ENCODE measurements at places on chromosomes 2 and 18. TPM values are rescaled to one million over a fixed set of nuclear protein-coding genes. Genes with fewer than 3 reads are reported as not detected.

Gene SCYGR4
- not detected for total RNA-seq

Gene RSAD2
- 0.06 TPM for total RNA-seq

Gene MYOM1
- 0.06 TPM for total RNA-seq

Gene CTAGE1
- not detected for total RNA-seq

Gene LCT
- not detected for total RNA-seq

Gene GALR1
- not detected for total RNA-seq

Gene RFX8
- total RNA-seq, result 27.8 TPM

Gene RNU2-63P
- total RNA-seq, result not detected

Gene HTR2B
- total RNA-seq, result 0.52 TPM

DNA sequence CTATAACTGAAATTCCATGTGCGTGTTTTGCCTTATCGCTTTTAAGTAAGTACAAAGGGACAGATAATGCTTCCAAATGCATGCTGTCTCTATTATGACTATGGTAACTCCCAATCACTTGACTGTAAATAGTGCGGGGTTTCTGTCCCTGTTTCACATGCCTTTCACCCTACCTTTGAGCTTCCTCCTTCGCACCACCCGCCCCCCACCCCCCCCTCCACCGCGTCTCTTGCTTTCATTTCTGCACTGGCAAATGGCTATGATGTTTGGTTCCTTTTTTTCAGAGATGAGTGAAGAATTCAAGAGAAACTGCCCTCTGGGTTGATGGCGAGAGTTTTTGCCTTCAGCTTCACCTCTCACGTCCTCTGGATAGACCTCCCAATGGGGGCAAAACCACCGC is 25.0 kb upstream of the SPP2 start:
- no peak for DNase-seq

DNA sequence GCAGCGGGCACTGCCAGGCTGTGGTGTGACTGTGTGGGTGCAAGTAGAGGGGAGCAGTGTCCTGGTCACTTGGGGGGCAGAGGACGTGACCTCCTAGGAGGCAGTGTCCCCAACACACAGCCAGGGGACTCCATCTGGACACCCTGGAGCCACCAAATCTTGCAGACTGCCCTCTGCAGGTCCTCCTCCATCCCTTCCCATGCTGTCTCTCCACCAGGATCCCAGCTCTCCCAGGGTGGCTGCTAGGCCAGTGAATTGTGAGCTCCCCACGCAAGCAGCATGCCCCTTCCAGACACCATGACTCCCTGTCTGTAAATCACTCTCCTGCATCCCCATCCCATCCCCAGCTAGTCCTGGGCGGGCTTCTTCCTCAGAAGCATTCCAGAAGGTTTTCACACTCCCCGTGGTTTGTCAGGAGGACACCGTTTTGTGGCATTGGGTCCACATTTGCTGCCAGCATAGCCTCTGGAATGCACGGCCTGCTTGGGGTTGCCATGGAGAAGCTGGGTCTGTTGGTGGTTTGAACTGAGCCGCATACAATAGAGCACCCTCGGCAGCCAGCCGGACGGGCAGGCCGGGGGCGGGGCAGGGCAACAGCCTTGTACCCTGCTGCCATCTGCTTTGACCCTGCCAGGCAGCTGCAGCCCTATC is 210.7 kb downstream of the KLHL29 start:
- peak; percentile 95 for DNase-seq

GRCh38 chr18:37698508-37699040 is 133.0 kb upstream of the CELF4 start:
- DNase-seq, result no peak

DNA sequence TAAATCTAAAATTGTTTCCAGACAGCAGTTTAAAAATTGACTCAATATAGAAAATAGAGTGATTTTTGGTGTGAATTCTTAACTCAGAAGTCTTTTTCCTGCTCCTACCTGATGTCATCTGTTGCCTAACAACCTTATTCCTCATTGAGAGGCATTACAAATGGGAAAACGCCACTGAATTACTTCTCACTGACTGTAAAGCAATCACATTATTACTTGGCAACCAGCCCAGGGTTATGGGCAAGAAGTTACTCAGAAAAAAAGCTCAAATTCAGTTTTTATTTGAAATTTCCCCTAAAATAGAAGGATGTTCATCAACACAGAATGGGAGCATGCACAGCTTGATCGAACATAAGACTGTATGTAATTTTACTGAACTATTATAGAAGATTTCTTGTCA is 201.8 kb upstream of the GULP1 start:
- DNase-seq, result peak; percentile 21

DNA sequence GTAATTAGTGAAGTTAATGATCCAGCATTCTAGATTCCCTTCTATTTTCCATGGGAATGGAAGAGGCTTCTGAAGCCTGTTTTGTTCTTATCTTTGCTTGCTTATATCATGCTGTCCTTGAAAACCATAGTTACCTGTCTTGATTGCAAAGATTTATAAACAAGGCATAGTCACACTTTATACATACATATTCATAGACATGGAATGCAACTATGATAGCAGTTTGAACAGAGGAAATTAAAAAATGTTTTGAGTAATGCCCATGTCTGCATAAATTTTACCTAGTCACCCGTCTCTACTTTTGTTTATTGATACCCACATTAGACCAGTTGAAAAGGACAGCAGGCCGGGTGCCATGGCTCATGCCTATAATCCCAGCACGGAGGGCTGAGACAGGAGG is 289.0 kb downstream of the PTPRM start:
- DNase-seq, result no peak

GRCh38 chr2:156538083-156538504 is 101.9 kb downstream of the GPD2 start:
- DNase-seq, result no peak

DNA sequence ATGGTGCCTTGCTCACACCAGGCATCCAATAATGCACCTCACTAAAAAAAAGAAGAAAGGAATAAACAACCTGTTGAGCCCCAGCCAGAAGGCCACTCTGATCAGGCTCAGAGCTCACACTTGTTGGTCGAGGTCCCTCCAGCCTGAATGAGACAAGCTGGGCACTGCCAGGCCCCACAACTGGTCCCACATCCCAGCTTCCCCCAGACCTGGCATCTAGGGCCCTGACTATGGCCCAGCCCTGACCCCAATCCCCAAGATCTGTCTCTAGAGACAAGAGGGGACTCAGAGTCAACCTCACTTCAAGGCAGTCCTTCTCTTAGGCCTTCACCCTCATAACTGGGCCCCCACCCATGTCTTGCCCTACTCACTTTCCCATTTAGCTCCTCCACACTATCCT is 22.4 kb downstream of the TEX51 start:
- no peak for DNase-seq

- peak; percentile 34 for DNase-seq
Observed at GRCh38 chr18:6960656-6961055, 156.9 kb downstream of the LAMA1 start.

DNA sequence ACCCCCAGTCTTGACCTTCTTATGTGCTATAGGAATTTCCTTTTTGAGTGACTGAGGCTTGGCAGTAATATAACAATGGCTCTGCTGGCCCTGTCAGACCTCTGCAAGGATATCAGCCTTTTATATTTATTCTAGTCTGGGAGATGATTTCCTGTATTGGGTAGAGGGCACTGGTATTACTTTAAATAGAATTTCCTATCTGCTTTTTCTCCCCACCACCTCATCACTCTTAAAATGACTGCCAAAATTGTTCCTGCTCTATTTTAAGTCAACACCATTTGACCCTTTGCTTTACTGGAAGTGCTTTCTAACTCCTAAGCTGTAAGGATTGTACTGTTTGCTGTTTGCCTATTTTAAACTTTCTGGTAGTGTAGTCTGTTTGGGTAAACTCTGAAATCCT is 658.4 kb upstream of the FSHR start:
- no peak for DNase-seq

DNA sequence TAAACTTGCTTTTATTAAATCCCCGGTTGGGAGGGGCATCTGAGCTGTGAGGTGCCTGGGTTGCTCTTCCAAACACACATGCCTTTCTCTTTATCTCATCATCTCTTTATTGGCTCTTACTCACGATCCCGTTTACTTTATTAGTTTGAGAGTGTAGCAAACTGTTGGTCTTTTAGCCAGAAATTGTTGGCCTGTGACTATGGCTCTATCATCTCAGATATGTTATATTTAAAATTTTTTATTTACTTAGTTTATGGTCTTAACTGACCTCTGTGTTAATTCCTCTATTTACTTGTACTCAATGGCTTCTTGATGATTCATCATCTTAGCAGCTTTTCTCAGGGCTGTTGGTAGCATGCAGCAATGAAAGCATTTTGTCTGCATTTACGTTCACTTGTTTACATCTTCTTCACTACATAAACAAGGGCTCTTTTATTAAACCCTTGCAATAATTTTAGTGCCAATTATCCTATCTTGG is 408.4 kb downstream of the HRH4 start:
- peak; percentile 18 for DNase-seq

GRCh38 chr2:138600732-138601457 is 99.3 kb downstream of the SPOPL start:
- peak; percentile 19 for DNase-seq

DNA sequence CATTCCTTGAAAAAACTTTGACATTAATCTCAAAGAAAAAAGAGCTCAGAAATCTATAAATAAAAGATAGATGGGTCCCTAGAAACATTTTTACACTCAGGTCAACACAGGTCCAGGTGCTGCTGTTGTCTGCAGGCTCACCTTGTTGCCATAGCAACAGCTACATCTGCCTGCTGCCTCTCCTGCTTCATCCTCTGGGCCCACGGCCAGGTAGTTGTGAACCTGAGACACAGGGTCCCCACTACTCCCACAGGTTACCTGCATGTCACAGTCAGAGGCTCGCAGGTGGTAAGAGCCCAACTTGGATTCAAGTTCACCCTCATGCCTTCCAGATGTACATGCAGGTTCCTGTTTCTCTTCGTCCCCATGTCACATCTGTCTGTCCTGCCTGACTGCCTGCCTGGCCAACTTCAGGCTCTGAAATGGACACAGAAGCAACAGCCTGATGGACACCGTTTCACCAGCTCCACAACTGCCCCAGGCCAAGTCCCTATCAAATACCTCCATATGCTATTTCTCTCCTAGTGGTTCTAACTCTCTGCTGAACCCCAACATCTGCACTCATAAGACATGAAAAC is 88.3 kb upstream of the SALL3 start:
- DNase-seq, result no peak

DNA sequence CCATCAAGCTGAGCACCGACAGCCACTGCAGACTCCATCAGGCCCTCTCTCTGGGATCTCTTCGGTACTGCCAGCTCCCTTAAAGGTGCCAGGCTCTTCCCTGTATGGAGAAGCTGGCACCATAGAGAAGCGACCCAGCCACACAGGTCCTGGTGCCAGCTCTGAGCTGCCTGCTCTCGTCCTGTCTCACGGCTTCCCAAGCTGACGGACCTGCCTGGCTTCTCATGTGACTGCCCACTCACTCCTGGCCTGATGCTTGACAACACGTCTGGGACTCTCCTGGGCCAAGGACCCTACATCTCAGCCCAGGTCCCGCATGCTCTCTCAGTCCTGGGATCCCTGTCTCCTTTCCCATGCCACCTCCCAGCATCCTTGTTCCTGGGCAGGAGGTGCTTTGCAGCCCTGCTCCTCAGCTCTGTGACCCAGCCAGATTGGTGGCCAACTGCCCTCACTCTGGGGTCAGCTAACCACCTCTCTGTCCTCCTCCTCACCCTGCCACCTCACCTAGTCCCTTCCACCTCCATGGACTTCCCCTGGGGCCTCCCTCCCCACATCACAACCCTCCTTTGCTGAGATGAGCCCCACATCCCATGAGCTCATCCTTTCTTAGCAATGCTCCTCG is 12.5 kb upstream of the ATOH8 start:
- DNase-seq, result no peak

GRCh38 chr2:204257781-204258180 is 287.5 kb upstream of the PARD3B start:
- DNase-seq, result no peak

- DNase-seq, result no peak
Observed at GRCh38 chr2:238274152-238274865, 14.1 kb downstream of the PER2 start.

DNA sequence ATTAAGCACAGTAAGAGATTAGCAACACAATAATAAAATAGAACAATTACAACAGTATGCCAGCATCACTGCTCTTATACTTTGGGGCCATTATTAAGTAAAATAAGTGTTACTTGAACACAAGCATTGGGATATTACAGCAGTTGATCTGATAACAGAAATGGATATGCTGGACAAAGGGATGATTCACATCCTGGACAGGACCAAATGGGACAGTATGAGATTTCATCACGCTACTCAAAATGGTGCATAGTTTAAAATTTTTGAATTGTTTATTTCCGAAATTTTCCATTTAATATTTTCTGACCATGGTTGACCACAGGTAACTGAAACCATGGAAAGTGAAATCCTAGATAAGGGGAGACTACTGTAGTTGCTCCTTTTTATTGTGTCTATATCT is 138.2 kb downstream of the UBR3 start:
- peak; percentile 46 for DNase-seq

GRCh38 chr2:18977409-18977808 is 381.0 kb downstream of the OSR1 start:
- no peak for DNase-seq

DNA sequence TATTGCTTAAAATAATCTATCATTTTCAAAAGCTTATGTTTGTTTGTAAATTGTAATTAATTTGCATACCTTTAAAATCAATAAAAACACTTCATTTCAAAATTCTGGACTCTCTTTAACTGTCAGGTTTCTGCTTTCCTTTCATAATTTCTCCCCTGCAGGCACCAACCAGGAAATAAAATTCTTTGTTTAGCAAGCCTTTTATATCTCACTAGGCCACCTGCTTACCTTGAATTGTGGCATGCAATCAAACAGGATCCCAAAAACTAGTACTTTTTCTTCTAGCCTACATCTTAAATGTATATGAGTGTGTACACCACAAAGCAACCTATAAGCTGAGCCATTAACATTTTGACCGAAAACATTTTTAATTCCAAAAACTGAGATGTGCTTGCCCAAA is 233.1 kb downstream of the NR4A2 start:
- no peak for DNase-seq

GRCh38 chr2:64534363-64534762 is 10.2 kb downstream of the AFTPH start:
- DNase-seq, result no peak

- DNase-seq, result no peak
Observed at GRCh38 chr18:35923939-35924684, 48.4 kb upstream of the RMP24 start.

DNA sequence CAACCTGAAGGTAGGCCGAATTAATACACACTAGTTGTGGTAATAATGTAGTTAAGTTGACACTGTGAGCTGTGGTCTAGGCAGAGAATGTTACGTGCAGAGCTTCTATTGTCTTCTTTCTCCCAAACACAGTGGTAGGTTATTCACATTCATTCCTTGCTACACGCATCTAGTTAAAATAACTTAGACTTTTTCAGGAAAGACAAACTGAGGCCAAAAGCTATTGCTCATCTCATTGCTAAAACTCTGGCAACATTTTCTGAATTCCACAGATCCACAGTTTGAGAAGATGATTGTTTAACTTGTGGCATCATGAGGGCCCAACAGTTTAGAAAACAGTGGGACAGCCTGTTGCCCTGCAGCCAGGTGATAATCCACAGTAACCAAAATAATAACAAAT is 850.4 kb upstream of the FSHR start:
- DNase-seq, result no peak

- no peak for DNase-seq
Observed at GRCh38 chr2:133142087-133142486, 426.2 kb downstream of the NCKAP5 start.

GRCh38 chr2:128386066-128386465 is 67.4 kb upstream of the HS6ST1 start:
- DNase-seq, result no peak

Measured in LHCN-M2 (cell line).